ENCODE measurements at places on chromosomes 5 and 9. TPM values are rescaled to one million over a fixed set of nuclear protein-coding genes. Genes with fewer than 3 reads are reported as not detected.

- H3K27ac ChIP-seq: no peak overlapping the region
- H3K4me3 ChIP-seq: no peak overlapping the region
- H3K36me3 ChIP-seq: no peaks in the 10 kb centered on the region
- no peaks in the 10 kb centered on the region for H3K4me1 ChIP-seq
- no peaks in the 10 kb centered on the region for H3K27me3 ChIP-seq
Measured at GRCh38 chr5:109962882-109963603, 273.3 kb downstream of the MAN2A1 start.

GRCh38 chr5:38585816-38586215, 29.4 kb upstream of the LIFR start:
- peaks cover 12% of the 10 kb centered on the region for H3K27me3 ChIP-seq
- no peak overlapping the region for H3K4me3 ChIP-seq
- no peak overlapping the region for H3K27ac ChIP-seq
- DNase-seq: no peak
- peaks cover under 1% of the 10 kb centered on the region for H3K4me1 ChIP-seq

GRCh38 chr5:91125916-91126315, 257.2 kb downstream of the ARRDC3 start:
- H3K27ac ChIP-seq: peak overlapping the region; percentile 59
- peaks cover 48% of the 10 kb centered on the region for H3K4me1 ChIP-seq
- H3K27me3 ChIP-seq: no peaks in the 10 kb centered on the region
- H3K4me3 ChIP-seq: 0 out of 2 replicates have a peak overlapping the region, but pooled peaks have one; percentile 14

GRCh38 chr5:143217804-143218160, 185.7 kb downstream of the NR3C1 start:
- no peak for DNase-seq
- H3K27ac ChIP-seq: no peak overlapping the region
- H3K4me3 ChIP-seq: no peak overlapping the region
- H3K4me1 ChIP-seq: peaks cover 12% of the 10 kb centered on the region
- H3K27me3 ChIP-seq: no peaks in the 10 kb centered on the region

- peak overlapping the region; percentile 72 for H3K27ac ChIP-seq
- H3K4me3 ChIP-seq: no peak overlapping the region
- H3K27me3 ChIP-seq: no peaks in the 10 kb centered on the region
Measured at GRCh38 chr9:127066060-127066850, 56.2 kb downstream of the ANGPTL2 start.

DNA sequence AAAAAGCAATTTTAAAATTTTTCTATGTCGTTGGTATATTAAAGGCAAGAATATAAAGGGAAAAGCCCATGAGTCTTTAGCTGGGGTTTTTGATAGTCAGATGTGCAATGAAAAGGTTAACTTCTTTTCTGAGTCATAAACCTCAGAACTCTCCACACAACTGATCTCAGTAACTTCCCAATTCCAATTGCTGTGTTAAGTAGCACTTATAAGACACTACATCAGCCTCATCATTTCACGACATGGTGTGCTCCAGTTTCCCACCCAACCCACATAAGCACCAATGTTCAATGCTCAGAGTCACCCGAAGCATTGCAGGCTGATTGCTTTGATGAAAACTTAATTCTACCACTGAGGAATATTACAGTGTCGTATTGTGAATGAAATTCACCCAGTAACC, 155.8 kb downstream of the TSSK1B start:
- DNase-seq: peak; percentile 55
- no peak overlapping the region for H3K4me3 ChIP-seq
- peaks cover 5% of the 10 kb centered on the region for H3K4me1 ChIP-seq
- H3K36me3 ChIP-seq: no peaks in the 10 kb centered on the region
- H3K27ac ChIP-seq: no peak overlapping the region

DNA sequence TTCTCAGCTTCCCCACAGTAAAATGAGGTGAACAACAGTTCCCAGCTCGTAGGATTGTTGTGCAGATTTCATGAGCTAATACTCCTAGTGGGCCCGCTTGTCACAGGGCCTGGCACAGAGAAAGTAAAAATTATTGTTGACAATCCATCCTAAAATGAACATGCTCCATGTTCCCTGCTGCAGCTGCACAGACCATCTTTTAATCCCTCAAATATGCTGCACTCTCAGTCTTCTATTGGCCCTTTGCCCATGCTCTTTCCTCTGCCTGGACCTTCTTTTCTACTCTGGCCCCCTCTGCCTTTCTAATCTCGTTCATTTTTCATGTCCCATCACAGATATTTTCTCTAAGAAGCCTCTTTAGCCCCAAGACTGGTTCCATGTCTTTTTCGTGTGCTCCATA, 117.7 kb upstream of the NR3C1 start:
- no peaks in the 10 kb centered on the region for H3K27me3 ChIP-seq
- H3K4me1 ChIP-seq: 0 out of 2 replicates have a peak, but pooled peaks cover 7% of the 10 kb centered on the region
- no peak overlapping the region for H3K27ac ChIP-seq
- H3K36me3 ChIP-seq: no peaks in the 10 kb centered on the region

GRCh38 chr5:173851595-173852243, 36.4 kb upstream of the CPEB4 start:
- no peaks in the 10 kb centered on the region for H3K4me1 ChIP-seq
- no peaks in the 10 kb centered on the region for H3K36me3 ChIP-seq
- DNase-seq: no peak

GRCh38 chr9:137029058-137029936, 1.3 kb upstream of the ABCA2 start:
- peak; percentile 69 for DNase-seq
- no peaks in the 10 kb centered on the region for H3K4me1 ChIP-seq
- no peak overlapping the region for H3K27ac ChIP-seq
- H3K4me3 ChIP-seq: no peak overlapping the region
- no peaks in the 10 kb centered on the region for H3K36me3 ChIP-seq
- no peaks in the 10 kb centered on the region for H3K27me3 ChIP-seq

The UBTD2 gene
- 17.3 TPM for polyA plus RNA-seq

The PAEP gene
- not detected for polyA plus RNA-seq

The ORM1 gene
- polyA plus RNA-seq: not detected

The SVEP1 gene
- 13.6 TPM for polyA plus RNA-seq

The LCN12 gene
- not detected for polyA plus RNA-seq

The DCANP1 gene
- not detected for polyA plus RNA-seq

Measured in GM23248 (cell line).